ENCODE measurements at places on chromosomes 4 and X.
A peak's percentile ranks its signal among the peaks of the same experiment; 100 is the strongest.

DNA sequence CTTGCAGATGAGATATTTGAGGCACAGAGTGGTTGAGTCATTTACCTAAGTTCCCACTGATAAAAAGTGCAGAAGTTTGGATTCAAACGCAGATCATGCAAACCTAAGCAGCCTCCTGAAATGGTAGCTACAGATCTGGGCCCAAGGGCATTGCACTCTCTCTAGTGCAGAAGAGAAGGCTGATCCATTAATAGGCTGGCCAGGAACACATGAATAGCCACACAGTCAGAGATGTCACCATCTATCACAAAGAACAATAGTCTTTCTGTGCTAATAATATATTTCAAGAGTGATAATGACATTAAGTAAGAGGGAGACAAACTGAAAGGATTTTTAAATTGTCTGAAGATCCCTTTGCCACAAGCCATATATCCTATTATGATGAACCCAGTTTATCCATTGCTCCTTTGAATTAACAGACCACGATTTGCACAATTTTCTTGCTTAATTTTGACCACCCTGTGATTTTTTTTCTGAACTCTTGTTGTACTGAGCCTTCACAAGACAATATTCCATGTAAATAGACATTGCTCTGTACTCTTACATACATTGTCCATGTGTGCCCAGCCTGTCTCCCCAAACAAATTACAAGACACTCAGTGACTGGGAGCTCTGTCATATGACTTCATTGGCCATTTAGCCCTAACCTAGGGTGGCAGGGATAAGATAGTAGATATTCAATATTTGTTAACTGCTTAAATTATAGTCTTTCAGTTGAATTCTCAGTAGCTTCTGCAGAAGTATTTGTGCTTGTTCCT lies 112.4 kb upstream of the RBPJ start:
- no peak for DNase-seq

DNA sequence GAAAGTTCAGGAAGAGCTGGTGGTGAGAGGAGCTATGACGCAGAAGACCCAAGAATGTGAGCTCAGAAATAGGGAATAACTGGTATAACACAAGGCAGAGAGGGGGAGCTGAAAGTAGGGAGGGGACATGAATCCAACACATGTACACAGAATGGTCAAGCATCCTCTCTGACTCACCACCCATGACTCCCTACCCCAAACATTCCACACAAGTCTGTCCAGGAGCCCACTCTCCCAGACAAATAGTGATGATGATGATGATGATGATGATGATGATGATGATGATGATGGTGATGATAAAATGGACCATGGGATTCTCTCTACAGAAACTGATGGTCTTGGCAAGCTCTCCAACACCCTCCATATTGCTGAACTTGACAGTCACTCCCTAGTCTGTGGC lies 46.4 kb downstream of the NAT8L start:
- no peak for DNase-seq

DNA sequence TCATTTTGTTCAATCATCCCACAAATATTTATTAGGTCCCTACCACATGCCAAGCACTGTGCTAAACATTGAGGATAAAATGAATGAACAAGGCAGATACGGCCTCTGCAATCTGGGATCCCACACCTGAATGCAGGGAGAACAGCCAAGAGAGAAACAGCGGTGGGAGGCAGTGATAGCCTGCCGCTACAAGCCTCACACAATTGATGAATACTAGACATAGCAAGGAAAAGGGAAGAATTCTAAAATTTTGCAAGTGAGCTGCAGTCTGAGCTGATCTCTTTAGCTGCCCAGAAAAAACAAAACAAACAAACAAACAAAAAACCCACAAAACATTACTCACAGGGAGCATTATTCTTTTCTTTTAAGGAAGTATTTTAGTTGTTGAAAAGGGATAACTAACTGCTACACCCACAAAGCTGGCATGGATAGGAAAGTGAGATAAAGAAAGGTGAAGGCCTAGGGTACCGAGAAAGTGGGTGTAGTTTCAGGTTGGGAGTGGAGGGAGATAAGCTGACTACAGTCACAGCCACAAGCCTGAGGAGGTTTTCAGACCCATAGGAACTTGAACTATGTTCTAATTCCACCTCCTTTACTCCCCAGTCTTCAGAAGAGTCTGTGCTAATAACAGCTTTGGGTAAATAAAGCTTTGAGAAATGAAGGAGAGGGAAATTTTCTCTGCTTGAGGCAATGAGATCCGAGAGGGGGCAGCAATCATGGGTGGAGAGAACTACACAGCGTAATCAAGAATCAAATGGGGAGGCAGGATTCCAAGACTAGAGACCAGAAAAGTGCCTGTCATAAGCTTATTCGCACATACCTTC lies 85.4 kb downstream of the SH3RF1 start:
- DNase-seq: no peak

- DNase-seq: no peak
Measured at GRCh38 chr4:82591592-82591991, 29.8 kb upstream of the TMEM150C start.

- DNase-seq: no peak
Measured at GRCh38 chr4:176959980-176960379, 167.3 kb upstream of the VEGFC start.

DNA sequence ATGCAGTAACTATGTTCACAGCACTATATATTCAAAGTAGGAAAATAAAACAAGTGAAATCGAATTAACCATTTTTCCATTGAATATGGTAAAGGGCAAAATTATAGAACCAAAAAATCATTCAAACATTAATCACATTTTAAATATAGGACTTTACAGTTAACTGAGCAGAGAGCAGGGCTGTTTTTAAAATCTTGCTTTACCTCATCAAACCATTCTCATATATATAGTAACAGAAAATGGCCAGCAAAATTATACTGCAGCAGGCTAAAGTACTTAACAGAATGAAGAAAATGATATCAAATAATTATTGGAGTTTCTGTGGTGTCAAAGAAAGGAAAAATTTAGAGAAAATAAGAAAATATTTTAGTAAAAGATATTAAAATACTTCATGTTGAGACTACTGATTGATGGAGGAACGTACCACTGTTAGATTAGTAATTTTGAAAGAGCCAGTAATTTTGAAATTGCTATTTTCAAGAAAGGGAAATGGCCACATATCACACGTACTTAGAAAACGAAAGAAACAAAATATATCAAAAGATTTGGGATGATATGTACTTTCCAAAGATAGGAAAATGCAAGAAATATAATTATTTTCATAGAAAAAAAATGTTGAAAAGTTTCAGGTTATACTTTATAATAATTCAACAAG lies 813.7 kb downstream of the DMD start:
- no peak for DNase-seq

- no peak for DNase-seq
Measured at GRCh38 chr4:160299177-160299576, 1196.3 kb downstream of the RAPGEF2 start.

GRCh38 chr4:6859543-6859942 lies 50.1 kb upstream of the TBC1D14 start:
- no peak for DNase-seq

- DNase-seq: no peak
Measured at GRCh38 chr4:130071746-130072145, 975.8 kb downstream of the C4orf33 start.

DNA sequence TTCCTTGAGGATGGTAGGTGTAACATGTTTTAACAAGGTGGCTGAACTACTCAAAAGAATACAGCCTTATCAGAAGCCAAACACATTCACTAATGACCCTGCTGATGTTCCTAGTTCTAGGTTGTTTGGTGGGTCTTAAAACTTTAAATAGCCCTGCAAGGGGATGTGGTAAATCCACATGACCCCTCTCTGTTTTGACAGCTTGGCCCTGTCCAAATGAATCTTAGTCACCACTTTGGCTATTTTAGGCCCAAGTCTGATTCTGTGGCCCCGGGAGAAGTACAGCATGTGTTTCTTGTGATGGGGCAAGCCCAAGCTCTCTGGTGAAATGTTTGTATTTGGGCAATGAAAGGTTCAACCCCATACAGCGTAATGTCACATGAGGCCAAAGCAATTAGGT lies 54.5 kb upstream of the GPR34 start:
- DNase-seq: no peak

DNA sequence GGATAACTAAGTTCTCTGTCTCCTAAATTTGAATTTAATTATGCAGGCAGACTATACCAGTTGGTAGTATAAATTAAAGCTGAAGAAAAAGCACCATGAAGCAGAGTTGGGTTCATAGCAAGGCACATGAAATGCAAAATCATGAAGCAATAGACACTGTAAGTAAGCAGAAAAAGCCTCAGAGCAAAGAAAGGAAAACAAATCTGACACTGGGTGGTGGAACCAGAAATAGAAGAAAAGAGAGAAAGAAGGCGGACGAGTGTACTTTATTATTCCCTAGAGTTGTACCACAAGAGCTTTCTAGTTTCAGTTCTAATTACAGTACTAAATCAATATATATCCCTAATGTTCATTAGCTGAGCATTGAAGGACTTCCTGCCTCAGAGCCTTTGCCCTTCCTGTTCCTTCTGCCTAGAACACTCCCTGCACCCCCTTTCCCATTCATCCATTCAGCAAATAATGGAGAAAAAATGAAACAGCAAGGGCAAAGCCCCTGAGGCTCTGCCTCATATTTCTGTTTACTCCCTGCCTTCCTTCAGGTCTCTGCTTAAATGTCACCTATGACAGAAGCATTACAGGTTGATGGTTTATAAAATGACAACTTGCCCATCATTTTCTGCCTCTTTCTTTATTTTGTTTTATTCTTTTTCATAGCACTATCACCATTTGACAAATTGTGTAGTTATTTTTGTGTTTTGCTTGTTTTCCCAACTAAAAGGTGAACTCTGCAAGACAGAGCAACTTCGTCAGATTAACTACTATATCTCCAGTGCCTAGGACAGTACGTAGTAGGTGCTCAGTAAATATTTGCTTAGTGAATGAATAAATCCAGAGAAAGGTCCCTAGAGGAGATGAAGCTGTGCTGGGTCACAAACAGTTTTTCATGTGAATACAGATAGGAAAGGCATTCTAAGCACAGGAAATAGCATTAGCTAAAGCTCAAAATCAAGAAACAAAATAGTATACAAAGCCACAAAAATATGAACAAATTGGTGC lies 154.0 kb upstream of the RASGEF1B start:
- DNase-seq: no peak

GRCh38 chr4:16457944-16458343 lies 231.7 kb upstream of the TAPT1 start:
- DNase-seq: no peak

DNA sequence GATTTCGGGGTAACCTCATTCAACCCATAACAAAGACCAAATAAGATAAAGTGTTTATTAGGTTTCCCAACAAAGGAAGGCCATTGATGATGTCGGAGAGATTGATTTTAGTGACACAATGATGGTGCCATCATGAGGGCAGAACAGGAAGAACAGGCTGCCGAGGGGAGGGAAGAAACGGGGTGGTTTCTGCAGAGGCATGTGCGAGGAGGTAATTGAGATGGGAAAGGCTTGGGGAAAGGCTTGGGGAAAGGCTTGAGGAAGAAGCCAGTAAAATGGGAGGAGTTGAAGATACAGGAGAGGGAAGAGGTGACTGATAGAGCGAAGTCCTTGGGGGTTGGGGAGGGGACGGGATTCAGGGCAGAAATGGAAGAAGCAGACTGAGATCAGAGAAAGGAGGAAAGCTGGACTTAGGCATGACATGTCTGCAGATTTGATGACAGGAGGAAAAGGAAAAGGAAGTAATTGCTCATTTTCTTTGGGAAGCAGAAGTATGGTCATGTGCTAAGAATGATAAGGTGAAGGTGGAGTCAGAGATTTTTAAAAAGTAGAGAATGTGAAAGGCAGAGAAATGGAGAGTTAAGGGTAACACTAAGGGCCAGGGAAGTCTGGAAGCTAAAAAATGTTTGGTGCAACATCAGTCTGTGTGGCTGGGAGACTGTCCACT lies 6.0 kb downstream of the HPSE start:
- DNase-seq: no peak

DNA sequence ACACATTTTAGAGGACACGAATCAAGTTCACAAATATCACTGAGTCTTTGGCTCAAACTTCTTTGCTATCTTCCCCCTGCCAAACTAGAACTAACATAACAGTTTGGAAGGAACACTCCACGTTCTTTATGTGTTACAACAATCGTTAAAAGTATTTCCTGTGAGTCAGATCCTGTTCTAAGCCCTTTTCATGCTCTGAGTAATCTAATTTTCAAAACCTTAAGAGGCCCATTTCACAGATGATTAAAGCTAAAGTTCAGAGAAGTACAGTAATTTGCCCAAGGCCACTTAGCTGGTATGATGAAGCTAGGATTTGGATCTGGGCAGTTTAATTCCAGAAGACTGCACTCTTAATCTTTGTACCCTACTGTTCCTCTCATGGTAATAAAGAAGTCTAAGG lies 854.4 kb upstream of the INTU start:
- DNase-seq: peak; percentile 10

DNA sequence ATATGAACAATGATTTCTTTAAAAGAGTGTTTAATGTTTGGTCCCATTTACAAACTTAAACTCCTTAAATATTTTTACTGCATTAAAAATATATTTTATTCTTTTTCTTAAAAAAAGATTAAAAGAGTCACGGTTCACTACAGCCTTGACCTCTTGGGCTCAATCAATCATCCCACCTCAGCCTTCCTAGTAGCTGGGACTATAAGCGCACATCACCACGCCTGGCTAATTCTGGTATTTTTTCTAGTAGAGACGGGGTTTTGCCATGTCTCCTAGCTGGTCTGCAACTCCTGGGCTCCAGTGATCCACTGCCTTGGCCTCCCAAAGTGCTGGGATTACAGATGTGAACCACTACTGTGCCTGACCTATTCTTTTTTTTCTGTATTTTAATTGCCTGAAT lies 104.7 kb upstream of the TLR2 start:
- DNase-seq: no peak

DNA sequence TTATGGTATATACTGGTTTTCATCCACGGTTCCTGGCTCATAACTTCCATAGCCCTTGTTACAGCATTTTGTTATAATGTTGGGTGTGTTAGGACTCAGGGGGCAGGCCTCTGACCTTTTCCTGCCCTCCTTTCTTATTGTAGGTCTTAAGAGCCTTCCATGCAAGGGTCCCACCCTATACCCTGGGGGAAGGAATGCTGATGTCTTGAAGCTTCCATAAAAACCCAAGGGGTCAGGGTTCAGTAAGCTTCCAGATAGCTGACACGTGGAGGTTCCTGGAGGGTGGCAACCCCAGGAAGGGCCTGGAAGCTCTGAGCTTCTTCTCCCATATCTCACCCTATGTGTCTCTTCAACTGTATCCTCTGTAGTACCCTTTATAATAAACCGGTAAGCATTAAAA lies 29.6 kb downstream of the ATP11C start:
- no peak for DNase-seq

GRCh38 chr4:41360921-41361793 lies 104.4 kb downstream of the UCHL1 start:
- DNase-seq: no peak
